T-helper 1 cell (primary cell): ENCODE measurements at places on chromosomes 7 and 10.

GRCh38 chr7:20797462-20798080 is 10.9 kb upstream of the SP8 start:
- DNase-seq: no peak

- DNase-seq: peak; percentile 81
Measured at GRCh38 chr7:8134089-8134733, 127.8 kb downstream of the ICA1 start.

GRCh38 chr10:100969187-100970075 is at the start of gene SEMA4G:
Gene SEMA4G (plus strand): TSS chr10:100969504. CDS start chr10:100972913, 3,409 bp downstream.
- DNase-seq: peak; percentile 29

GRCh38 chr10:67926951-67927350 is 42.5 kb downstream of the SIRT1 start:
- no peak for DNase-seq

GRCh38 chr10:104333032-104333727 is 5.1 kb downstream of the ITPRIP start:
- peak; percentile 51 for DNase-seq

DNA sequence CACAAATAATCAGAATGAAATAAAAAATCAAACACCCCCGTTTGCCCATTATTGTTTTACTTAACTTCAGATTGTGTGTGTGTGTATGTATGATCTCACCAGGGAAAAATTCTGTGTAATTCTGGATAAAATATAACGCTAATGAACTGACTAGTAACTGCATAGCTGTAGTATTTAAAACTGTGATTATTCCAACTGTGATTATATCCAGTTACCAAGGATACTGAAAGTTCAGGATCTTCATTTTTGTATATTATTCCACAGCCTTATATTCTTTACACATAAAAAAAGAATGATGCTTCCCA is 2.9 kb downstream of the TWIST1 start:
- DNase-seq: no peak

DNA sequence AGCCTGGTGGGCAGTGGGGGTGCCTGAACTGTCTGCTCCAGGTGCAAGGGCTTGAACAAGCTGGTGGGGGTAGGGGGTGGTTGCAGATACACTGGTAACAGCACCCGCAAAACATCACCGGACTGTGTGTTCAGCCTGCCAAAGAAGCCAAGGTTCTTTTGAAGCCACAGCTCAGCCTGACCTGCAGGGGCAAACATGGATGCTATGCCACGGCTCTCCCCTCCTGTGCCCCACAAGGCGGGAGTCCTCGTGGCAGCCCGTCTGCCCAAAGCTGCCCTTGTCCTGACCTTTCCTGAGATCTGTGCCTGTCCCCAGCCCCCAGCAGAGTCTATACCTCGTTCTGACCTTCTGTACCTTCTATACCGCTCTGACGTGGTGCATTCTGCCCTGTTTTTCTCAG is 285.7 kb downstream of the GLRX3 start:
- DNase-seq: no peak

DNA sequence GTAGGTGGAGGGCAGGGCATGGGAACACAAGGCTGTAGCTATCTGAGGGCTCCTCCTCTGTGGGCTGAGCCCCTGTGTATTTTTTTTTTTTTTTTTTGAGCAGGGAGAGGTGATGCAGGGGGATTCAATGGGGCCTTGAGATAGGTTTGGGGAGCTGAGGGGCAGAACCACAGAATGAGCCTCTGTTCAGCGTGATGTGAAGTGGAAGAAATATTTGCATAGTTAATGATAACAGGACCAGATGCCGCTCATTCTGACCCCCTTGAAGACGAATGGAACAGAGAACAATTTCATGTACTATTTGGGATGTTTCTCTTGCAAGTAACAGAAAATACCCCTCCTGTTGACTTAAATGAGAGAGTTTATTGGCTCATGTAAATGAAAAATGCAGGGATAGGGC is 69.7 kb upstream of the EMX2 start:
- no peak for DNase-seq

GRCh38 chr10:12225444-12225843 is 29.5 kb downstream of the CDC123 start:
- no peak for DNase-seq

- no peak for DNase-seq
Measured at GRCh38 chr7:95682913-95683312, 86.6 kb upstream of the PDK4 start.

GRCh38 chr10:25113191-25114035 is 61.4 kb upstream of the GPR158 start:
- no peak for DNase-seq

- no peak for DNase-seq
Measured at GRCh38 chr10:116608686-116609594, 11.8 kb upstream of the PNLIPRP2 start.
